ENCODE measurements at places on chromosomes 4 and X.

DNA sequence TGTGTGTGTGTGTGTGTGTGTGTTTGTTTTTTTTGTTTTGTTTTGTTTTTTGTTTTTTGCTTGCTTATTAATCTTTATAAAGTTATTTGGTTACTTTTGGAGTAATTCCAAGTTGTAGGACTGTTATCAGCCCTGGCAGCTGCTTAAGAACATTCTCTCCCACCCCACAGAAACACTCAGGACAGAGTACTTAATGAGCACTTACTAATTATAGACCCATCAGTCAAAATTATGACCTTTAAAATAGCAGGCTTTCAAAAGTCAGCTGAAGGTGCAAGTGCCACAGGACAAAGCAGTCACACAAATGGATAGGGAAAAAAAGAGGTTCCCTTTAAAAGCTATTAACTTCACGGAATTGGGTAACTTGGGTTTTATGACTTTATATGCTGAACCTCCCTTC is 69.0 kb downstream of the BEND2 start:
- no peak for DNase-seq

DNA sequence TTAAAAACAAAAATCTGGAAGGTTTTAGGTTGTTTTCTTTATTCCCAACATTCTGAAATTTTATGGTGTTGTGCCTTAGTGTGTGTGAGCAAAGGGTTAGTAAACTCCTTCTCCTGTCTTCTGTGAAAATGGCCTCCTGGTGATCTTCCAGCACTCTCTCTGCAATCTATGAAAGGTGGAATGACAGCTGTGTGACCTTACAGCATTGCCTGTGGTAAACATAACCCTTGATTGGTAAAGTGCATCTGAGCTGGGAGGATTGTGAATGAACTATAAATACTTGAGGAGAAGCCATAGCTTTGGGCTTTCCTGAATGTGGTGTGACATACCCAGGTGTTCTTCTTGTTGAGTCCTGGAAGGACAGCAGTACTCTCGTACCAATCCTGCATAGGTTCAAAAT is 10.0 kb downstream of the ART3 start:
- DNase-seq: no peak

GRCh38 chrX:37779857-37780256 is at the start of gene CYBB:
CYBB (plus strand) TSS chrX:37780059; CDS start chrX:37780078, 19 bp downstream.
- no peak for DNase-seq

GRCh38 chr4:118942465-118942864 is 53.8 kb downstream of the SYNPO2 start:
- DNase-seq: no peak

DNA sequence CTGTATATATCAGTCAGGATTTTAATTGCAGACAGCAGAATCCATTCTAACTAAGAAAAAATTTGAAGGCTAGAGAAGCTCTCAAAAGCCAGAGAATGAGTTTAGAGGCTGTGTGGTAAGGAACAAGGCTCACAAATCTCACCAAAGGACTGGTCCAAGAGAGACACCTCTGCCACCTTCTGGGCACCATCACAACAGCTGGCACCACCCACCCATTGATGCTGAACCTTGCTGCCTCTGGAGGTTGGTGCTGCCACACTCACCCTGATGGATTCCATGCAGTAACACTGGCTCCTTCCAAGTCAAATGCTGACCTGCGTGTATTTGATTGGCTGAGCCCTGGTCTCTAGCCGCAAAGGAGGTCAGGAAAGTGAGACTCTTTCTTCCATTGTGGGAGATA is 100.8 kb downstream of the BEND2 start:
- no peak for DNase-seq

GRCh38 chrX:3393178-3393577 is 46.7 kb upstream of the MXRA5 start:
- DNase-seq: no peak

DNA sequence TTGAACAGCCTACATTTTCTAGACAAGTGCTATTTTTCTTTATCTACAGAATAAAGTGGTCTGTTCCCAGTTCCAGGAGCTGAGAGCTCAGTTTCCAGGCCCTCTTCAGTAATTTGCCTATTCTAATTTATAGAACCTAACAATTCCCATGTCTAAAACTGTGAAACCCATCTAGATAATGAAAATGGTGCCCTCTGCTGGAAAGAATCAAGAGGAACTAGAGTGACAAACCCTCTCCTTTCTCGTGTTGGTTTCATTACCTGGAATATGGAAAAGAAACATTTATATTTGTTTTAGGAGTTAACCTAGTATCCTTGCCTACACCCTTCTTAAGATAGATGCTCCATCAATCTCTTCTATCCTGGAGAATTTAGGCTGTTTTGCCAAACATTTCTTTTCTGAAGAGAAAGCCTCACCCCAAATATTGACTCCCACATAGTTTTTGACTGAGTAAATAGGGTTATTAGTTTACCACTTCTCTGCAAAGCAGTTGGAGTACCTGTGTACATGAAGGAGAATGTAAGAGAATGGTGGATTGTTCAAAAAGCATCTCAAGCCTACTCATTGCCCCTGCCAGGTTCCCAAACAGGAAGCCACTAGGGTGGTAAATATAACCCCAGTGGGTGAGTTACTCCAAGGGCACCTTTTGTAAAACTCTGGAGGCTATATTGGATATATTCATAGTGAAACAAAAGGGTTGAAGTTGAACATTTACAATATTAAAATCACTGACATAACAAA is 121.6 kb downstream of the RASL11B start:
- peak; percentile 47 for DNase-seq

DNA sequence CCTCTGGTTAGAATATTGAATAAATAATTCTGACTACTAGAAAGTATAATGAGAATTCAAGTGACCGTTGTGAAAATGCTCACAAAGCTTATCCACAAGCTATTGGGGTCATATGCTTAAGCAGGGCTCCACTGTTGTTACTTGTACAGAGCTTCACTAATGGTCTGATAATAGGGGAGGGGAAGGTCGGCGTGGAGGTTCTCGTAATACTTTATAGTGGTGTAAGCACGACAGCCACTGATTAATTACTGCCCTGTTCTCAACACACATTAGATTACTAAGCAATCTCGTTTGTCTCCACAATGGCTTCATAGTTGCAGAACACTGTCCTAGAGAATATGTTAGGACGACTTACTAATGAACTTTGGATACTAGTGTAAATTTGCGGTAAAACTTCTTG is 11.6 kb downstream of the UNC5C start:
- DNase-seq: no peak

DNA sequence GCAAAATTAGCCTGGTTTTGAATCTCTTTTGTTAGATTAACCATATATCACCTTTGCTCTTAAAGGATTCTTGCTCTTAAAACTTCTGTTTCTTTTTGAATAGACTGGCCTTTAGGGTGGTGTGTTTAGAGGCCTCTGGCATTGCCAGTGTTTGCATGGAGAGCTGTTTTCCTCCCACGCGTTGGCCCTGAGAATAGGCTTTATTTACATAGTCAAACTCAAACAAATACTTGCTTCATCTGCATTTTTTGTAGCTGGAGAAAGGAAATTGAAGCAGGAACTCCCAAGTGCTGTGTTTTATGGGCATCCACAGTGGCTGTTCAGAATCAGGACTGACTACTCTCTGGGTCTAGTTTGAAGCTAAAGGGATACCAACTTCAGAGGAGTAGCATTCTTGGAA is 2.7 kb downstream of the SHROOM2 start:
- DNase-seq: no peak

DNA sequence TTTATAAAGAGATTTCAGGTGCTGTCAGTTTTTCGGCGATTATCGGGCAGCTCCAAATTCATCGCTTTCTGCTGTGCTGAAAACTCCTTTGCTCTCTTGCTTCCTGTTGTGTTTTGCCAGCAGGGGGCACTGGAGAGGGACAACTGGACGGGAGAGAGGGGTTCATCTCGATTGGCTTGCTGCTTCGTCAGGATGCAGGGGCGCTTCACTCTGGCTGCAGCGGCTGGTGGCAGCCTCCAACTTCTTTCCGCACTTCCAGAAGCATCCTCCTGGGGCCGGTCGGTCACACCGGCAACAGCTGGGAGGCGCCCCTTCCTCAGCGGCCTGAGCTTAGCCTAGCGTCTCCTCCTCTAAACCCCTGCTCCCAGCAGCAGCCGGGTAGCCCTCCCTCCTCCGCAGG is 29.5 kb downstream of the MSL3 start:
- DNase-seq: peak; percentile 38

DNA sequence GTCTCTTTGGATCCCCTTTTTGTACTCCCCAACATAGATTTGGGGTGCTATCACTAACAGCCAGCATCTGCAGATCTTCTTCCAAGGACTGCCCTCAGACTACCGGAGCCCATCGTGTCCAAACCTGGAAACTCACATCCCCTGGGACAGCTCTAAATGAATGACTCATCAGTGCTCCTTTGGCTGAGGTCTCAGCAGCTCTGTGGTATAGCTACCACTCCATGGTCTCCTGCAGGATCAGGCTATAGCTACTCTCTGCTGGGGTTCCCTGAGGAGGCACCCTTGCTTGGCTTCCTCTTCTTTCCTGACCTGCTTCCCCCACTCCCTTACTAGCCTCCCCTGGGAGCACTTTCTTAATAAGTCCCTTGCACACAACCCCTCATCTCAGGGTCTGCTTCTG is 97.5 kb upstream of the PRPS2 start:
- no peak for DNase-seq

DNA sequence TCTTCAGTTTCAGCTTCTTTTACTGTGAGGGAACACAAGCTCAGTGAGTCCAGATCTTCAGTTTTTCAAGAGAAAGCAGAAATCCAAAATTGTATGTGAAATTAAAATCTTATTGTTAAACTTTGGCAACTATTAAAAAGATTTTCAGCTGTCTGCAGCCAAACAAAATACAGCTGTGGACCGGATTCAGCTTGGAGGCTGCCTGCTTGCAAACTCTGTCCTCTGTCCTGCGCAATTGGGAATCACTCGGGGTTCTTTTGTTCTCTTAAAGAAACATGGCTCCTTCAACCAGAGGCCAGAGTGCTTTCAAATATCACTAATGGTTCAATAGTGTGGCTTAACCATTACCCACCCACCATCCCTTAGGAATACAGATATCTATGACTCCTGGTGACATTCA is 201.2 kb downstream of the CHIC2 start:
- no peak for DNase-seq

DNA sequence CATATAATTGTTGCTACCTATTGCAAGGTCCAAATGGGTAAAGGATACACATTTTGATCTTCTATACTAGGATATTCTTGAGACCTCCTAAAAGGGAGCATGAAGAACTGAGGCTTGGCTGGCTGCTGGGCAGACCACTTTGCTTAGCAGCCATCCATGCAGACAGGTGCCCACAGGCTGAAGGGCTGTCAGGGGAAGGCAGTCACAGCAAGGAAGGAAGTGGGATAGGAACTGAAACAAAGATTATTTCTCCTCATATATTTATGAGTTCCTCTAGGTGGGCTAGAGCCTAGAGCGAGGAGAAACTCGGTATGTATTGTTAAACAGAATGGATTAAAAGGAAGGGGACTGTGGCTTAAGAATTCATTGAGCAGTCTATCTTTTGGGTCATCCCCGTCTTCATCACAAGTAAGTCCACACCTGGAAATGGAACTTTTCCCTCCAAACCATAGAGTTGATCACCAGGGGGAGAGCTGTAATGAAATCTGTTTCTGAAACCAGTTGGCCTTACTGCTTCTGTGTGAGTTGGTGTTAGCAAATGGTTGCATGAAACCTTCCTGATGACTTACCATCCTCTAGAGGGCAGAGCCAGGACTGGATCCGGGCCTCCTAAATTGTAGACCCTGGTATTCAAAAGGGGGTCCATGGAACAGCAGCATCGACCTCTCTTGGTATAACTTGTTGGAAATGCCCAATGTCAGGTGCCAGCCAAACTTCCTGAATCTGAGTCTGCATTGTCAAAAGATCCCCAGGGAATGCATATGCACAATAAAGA is 42.3 kb downstream of the AFF2 start:
- DNase-seq: no peak

DNA sequence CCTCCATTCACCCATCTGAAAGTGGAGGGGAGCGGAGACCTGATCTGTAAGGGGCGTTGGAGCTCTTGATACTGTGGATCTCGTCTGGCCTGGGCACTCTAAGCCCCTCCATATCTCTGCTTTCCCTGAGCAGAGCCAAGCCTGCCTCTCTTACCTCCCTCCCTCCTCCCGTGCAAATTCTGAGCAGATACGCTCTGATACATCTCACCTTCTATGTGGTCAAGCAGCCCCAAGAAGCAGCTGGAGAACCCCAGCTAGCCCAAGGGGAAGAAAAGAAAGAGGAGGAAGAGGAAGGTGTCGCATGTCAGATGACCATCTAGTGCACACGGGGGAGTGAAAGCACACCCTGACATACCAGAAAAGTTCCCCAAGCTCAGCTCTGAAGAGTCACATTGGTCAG is 1.9 kb upstream of the DGAT2L6 start:
- no peak for DNase-seq

DNA sequence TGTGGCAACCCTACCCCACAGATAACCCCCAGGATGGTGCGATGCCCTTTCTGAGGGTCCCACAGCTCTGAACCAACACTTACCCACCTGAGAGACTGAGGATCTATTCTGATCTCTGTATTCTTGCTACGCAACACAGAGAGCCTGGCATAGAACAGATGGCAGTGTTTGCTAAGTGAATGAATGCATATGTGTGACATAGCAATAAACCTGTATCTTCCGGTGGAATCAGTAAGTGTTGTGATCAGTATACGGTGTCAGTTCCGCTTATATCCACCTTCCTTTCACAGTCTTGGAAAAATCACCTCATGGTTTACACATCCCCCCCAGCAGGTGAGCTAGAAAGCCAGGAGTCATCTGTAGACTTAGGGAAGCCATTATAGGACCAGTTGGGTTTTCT is 5.9 kb upstream of the HSD17B10 start:
- no peak for DNase-seq

DNA sequence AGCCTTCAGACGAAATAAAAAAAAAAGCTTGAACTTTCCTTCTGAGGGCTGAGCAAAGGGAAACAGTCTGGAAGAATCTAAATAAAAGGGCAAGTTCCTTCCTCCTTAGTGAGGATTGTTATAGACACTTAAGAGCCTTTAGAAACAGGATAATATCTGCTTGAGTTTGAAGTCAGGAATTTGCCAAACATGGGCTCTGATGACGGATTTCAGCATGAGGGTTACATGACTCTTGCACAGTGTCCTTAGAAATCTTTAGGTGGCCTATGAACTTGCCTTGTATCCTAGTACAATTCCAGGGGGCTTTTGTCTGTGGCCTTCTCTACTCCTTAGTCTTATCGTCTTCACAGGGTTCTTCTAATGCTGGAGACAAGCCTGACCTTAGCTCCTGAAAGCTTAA is 94.1 kb downstream of the RLIM start:
- DNase-seq: no peak

GRCh38 chrX:120768681-120769080 is 107.0 kb downstream of the CT47B1 start:
- no peak for DNase-seq

DNA sequence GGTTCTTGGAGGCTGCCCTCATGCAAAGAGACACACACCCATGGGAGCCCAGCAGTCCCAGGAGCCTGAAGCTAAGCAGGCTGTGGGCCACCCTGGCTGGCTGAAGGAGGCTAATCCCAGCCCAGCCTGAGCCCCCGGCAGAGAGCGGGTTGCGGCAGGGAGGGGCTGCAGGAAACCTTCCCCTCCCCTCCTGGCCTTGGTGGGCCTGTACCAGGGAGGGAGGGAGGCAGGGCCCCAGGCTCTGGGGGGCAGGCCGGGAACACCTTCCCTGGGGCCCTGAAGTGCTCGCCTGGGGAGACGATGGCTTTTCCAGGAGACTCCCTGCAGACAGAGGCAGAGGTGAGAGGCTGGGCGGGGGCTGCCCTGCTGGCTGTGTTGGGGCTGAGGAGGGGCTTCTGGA is 3.7 kb downstream of the BGN start:
- no peak for DNase-seq
